ENCODE measurements at places on chromosomes 2 and 18.
A peak's percentile ranks its signal among the peaks of the same experiment; 100 is the strongest.

GRCh38 chr18:76102626-76103025 lies 392.4 kb downstream of the ZNF516 start:
- DNase-seq: no peak

- no peak for DNase-seq
These were observed 845.6 kb upstream of the CNTNAP5 start for GRCh38 chr2:123179526-123179925.

DNA sequence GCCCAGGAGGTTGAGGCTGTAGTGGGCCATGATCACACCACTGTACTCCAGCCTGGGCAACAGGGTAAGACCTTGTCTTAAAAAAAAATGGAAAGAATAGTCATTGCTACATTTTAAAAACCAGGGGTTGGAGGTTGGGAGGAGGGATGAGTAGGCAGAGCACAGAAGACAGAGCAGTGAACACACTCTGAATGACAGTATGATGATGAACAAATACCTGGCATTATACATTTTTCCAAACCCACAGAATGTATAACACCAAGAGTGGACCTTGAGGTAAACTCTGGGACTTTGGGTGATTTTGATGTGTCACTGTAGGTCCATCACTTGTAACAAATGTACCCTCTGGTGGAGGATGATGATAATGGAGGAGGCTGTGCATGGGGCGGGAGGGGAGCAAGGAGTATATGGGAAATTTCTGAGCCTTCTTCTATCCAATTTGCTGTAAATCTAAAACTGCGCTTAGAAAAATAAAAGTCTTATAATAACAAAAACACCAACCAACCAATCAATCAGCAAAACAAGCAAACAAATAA lies 111.4 kb upstream of the PGAP1 start:
- peak; percentile 12 for DNase-seq

- no peak for DNase-seq
These were observed 133.3 kb downstream of the PTRHD1 start for GRCh38 chr2:24659862-24660261.

DNA sequence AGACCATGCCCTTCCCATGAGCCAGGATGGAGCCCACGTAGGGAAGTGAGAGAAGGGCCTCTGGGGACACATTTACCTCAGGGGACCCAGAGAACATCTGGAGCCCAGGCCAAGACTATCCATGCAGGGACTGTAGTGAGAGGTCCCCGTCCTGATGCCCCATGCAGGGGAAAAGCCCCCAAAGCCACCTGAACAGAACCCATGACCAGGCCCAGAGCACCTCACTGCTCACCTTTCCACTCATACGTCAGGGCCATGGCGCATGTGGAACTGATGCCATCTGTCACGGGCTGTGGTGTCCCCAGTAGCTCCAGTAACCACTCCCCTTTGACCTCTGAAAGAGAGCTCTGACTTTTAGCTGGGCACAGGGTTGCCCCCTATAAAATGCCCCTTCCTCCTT lies 106.5 kb upstream of the TEX51 start:
- no peak for DNase-seq

Data from A549 (cell line).